Transverse colon (tissue), 4 donors: ENCODE measurements at places on chromosomes 16 and 17. TPM values are rescaled to one million over a fixed set of nuclear protein-coding genes. Genes with fewer than 3 reads are reported as not detected.

GRCh38 chr17:41771389-41772206, 14.9 kb downstream of the JUP start:
- peak; percentile 20 for DNase-seq

- no peak for DNase-seq
These were observed 356.9 kb downstream of the CA10 start for GRCh38 chr17:51801626-51802025.

- DNase-seq, result no peak
These were observed 5.7 kb downstream of the AIPL1 start for GRCh38 chr17:6429266-6429665.

DNA sequence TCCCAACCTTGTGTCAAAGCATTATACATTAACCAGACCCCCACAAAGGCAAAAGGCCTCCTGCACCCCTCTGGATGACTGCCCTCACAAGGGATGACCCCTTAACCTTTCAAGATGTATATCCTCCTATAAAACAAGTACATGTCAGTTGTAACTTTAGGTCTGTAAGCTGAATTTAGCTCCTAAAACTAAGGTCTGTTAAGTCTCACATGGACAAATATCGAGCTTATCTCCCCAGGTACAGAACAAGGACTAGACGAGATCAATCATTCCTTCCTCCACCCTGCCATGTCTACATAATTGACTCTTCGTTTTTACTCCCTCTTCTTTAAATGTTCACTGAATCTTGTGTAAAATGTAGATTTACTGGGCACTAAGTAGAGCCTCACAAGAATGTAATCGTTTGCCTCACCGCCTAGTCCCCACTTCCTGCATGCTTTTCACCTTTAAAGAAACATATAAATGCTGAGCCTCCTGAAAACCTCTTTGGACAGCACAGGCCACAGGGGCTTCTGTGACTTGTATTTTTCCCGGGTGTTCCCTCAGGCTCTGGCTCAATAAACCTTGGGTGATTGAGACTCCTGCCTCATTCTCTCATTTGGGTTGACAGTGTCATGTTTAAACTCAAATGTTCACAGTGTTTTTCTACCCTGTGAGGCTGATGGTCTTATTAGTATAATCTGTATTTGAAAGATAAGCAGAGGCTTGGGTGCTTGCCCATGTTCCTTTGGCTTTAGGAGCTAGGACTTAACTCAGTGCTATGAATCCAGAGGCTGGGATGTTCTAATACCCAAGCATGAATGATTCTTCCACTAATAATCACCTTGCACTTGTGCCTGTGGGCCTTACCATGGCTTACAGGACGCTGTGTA, 37.6 kb downstream of the MMD start:
- no peak for DNase-seq

GRCh38 chr16:80623376-80623775, 82.6 kb downstream of the DYNLRB2 start:
- DNase-seq, result no peak

DNA sequence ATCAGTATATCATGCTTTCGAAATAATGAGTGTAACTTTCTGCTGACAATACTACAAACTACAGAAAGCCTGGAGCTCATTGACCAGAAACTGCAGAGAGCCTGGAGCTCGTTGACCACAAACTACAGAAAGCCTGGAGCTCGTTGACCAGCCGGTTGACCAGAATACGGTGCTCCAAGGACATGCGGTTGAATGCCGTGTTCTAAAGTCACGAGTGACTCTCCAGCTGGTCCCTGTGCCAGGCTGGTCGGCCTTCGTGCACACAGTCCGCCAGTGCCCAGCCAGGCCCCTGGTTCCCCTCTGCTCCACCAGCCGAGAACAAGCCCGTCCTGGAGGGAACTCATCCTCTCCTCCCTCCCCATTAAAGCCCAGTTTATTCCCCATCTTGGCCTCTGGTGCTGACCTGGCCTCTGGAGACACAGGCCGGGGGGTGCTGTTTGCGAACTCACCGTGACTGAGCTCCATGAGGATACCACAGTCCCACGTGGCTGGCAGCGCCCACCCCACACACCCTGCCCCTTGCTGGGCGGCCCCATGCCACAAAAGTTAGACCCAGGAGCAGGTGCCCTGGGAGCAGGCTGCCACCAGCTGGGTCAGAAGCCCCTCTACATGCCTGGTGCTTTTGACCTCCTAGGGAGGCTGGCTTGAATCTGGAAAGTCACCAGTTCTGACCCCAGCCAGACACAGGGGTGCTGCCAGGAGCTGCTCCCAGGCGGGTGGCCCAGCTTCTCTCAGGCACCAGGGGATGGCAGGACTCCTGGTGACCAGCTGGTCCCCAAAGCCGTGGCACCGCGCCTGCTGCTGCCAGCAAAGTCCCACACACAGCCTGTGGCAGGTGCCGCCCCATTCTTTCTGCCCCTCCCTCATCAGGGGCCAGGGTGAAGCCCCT, 15.5 kb upstream of the CDH15 start:
- no peak for DNase-seq

DNA sequence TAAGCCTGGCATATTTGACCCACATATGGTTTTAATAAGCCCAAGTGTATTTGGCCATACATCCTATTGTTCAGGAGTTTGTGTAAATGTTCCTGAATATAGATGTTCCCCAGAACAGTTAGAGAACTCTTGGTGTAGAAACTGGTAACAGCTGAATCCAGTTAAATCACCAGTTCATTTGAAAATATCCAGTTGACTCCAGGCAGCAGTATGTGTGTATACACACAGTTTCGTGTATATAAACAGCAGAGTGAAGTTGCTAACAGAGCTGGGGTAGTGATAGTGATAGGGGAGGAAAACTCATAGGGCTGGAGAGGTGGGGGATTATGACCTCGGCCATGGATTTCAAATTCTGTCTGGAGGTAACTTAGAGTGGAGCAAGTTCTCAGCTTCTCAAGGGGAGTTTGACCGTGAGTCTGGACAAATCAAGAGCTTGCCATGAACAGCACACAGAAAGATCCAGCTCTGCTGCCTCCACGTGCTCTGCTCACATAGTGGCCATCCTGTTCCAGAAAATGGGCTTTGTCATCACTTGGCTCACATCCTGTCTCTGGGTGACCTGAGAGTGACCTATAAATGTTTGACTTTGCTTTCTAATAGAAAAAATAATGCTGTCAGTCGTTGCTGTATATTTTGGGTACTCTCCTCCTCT, 30.6 kb upstream of the MMD start:
- DNase-seq, result peak; percentile 40

DNA sequence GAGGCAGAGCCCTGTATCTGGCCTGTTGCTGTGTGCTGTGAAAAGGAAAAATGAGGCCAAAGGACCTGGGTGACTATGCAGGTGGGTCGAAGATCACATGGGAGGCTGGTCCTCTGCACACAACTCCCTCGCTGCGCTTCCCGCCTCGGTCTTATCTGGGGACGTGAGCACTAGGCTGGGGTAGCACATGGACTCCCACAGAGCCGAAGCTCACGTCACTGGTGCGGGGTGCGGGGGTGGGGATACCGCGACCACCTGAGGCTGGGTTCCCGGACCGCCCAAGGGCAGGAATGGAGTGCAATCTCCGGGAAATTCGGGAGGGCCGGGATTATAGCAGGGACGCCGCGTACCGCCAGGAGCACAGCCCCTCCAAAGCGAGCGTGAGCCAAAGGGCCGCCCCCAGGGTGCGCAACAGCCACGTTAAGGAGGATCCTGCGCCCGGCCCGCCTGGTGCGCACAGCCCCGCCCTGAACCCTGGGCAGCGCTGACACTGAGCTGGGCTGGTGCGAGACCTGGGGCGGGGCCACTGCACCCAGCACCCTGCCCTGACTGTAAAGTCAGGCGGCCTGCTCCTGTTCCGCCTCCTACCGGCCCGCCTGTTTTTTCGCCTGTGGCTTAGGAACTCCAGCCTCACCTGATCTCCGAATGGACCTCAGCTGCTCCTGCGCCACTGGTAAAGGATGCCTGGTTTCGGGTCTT, 4.8 kb downstream of the MT1A start:
- DNase-seq, result peak; percentile 89

USB1 gene
- 63.4 TPM for total RNA-seq

DNA sequence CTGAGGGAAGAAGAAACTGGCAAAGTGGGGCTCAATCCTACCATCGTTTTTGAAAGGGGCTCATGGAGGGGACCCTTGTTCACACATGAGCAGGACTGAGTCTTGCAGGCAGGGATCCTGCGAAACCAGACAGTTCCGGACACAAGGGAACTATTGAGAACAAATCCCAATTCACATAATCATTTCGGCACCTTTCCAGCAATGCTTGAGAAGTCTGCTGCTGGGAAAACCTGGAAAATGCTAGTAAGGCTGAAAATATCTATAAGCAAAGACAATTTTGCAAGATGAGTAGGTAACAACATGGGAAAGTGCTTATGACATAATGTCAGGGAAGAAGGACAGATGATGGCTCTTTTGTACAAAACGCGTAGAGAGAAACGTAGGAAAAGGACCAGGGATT, 52.1 kb upstream of the BPTF start:
- DNase-seq, result no peak

GRCh38 chr16:65688301-65688700, 566.4 kb upstream of the CDH11 start:
- DNase-seq, result no peak

DNA sequence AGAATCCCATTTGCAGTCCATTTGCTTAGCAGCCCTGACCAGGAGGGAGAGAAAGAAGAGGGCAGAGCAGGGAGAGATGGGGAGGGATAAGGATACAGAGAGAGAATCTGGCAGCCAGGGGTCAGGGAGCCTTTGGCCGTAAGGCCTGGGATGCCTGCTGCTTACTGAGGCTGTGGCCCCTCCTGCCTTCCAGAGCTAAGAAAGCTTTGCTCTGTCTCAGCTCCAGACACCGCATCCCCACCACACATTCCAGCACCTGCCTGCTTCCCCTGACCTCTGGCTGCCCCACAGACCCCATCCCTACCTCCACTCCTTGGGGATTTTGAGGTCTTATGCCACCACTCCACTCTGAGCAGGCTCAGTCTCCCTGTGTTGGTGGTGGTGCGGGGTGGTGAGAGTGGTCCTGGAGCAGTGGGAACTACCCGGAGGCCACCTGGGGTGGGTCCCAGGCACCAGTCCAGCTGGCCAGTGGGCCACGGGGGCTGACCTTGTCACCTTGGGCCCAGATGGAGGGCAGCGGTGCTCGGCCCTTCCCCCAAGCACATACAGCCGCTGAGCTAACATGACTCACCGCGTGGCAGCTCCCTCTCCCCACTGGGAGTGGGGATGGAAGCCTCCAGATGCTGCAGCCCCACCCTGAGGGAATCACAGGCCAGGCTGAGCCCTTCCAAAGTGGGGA, 58.3 kb downstream of the RAI1 start:
- DNase-seq, result peak; percentile 46

DNA sequence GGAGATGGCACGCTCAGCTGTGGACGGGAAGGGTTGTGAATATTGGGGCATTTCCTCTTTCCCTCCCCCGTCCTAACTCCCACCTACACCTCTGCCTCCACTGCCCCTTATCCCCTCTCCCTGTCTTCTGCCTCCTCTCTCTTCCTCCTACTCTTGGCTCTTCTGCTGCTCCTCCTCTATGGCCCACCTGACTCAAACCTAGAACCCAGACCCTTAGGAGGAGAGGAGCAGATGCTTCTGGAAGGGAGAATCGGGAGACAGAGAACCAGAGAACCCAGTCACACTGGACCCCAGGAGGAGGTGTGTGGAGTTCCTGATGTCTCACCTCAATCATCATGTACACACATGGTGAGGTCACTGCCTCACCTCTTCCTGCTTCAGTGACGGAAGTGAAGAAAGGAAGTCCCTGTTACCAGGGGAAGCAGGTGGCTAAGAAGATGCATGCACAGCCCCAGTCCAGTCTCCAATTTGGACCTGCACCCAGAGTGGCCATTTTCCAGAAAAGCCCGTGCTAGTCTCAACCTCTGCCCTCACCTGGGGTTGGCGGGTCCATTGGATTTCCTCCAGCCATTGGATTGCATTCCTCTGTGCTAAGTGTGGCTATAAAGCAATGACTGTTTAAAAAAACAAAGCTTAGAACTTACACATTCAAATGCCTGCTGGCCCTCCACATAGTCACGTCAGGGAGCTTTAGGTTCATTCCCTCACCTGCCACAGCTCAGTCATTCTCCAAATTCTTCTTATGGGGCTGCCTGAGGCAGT, 4.0 kb downstream of the RNF222 start:
- DNase-seq, result peak; percentile 52
